NCI-H1417 treated with DMSO at 0.1 percent for 48 hours (cell line): ENCODE measurements at places on chromosomes 12 and 14.

DNA sequence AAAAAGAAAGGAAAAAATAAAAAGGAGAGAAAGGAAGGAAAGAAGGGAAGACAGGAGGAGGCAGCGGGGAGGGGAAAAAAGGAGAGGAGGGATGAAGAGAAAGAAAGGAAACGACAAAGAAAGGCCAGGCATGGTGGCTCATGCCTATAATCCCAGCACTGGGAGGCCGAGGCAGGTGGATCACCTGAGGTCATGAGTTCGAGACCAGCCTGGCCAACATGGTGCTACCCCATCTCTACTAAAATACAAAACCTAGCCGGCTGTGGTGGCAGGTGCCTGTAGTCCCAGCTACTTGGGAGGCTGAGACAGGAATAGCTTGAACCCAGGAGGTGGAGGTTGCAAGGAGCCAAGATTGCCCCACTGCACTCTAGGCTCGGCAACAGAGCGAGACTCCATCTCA lies 18.4 kb downstream of the ATXN2 start:
- no peak for DNase-seq

DNA sequence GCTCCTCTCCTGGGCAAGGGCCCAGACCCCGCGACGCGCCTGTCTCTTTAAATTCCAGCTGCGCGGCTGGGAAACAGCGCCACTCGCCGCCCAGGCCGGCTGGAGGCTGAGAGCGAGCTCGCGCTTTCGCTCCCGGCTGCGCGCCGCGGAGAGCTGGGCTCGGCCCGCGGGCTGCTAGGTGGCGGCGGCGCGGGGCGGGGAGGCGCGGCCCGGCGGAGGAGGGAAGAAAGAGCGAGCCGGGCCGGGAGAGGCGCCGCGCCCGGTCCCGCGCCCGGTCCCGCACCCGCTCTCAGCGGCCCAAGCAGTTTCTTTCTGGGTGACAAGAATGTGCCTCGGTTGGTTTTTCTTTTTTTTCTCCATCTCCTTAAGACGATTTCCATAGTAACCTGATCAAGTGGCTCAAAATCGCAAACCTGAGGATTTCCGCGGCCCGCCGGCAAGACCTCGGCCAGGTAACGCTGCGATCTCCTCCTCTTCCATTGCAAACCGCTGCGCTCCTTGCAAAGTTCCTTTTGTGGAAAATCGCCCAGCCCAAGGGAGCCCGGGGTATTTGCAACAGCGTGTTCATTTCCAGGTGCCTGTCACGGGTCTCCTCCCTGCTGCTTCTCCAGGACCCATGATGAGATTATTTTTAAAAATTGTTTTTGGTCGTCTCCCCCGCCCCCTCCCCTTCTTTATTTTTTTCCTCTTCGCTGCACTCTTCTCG lies 259.5 kb upstream of the E2F7 start:
- peak; percentile 28 for DNase-seq

DNA sequence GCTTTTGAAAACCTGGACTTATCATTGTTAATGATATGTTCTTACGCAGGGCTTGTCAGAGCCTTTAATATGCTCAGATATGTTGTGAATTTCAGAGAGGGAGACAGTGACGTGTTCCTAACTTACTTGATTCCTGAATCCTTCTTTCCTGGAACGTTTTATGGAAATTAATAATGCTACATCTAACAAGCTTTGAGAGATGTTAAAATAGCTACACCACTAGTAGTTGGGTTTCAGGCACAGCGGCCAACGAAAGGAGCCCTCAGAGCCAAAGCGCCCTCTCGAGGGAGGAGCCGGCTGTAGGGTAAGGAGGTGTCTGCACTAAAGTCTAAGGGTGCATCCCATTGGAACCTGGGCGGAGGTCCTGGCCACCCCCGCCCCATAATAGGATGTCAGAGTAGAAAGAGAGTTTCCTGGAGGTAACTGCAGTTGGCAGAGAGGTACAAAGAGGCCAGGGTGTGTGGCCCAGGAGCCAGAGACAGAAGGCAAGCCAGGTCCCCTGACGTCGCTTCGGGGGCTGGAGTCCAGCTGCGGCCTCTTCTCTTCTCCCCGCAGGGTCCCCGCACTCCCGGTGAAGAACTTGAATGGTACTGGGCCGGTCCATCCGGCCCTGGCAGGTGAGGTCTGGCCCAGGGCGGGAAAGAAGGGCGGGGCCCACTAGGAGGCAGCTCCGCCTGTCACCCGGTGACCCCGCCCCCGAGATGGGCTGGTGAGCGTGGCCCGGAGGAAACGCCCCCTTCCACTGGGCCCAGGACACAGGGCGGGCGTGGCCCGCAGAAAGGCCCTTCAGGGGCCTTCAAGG lies 36.3 kb downstream of the DTX1 start:
- no peak for DNase-seq

DNA sequence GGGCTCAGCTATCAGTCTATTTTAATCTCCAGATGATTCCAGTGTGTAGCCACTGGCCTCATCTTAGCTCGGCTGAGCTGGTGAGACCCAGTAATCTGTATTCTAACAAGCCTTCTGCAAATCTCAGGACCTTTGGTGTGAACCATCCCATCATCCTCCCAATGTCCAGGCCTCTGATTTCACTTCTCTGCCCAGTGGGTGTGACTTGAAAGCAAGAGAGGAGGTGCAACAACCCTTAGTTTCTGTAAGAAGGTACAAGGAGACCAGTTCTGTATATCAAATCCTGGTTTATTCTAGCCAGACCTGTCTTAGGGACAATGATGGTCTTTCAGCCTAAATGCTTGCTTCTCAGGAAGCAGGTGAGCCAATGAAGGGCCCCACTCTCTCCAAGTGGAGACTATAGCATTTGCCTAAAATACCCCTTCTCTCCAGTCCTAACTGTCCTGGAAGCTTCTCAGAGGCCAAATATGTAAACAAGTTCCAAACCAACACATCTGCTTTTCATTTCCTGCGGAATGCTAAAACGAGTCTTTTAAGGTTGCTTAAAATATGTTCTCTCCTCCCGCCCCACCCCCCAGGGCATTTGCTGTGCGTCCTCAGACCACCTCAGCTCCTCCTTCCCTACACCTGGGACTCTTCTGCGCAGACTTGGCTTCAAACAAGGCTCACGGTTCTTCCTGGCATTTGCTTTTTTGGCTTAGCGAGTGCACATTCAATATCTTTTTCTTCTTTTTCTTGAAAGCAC lies 78.4 kb upstream of the FUT8 start:
- no peak for DNase-seq

GRCh38 chr14:67564236-67564635 lies 31.1 kb downstream of the PLEKHH1 start:
- no peak for DNase-seq

GRCh38 chr14:89912667-89913211 lies 41.8 kb downstream of the EFCAB11 start:
- peak; percentile 64 for DNase-seq

- peak; percentile 45 for DNase-seq
These were observed at the start of gene ULK1 for GRCh38 chr12:131894313-131894860. TSS of gene ULK1 (plus strand) at chr12:131894622. CDS start at chr12:131895002, 380 bp downstream.

DNA sequence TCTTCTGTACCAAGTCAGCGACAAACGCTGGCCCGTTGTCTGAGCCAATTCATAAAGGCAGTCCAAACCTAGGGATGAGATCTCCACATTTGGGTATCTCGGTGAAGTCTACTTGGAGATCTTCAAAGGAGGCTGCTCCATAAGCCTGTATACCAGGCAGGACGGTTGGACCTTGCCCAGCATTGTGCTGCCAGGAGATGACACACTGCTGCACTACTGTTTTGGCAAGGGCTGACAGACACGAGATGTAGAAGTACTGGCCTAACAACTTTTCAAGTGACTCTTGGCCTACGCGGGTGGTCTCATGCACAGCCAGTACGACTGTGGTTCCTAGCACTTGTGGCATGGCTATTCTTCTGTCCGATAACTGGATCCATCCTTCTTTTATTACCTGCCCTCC lies 135.3 kb downstream of the SLC38A6 start:
- DNase-seq, result no peak

- DNase-seq, result no peak
These were observed 17.9 kb upstream of the KRT86 start for GRCh38 chr12:52256584-52256935.

- no peak for DNase-seq
These were observed 176.9 kb downstream of the MON2 start for GRCh38 chr12:62643486-62643885.

DNA sequence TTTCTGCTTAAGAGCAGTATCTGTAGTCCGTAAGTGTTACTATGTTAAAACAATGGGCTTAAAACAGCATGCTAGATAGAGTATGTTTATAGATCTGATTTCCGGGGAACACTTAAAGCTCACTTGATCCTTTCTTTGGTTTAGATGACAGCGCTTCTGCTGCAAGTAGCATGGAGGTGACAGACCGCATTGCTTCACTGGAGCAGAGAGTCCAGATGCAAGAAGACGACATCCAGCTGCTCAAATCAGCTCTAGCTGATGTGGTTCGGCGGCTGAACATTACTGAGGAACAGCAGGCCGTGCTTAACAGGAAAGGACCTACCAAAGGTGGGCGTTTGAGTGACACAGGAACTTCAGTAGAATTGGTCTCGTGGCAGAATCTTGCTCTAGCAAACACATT lies 57.5 kb downstream of the EML1 start:
- DNase-seq, result no peak

- no peak for DNase-seq
These were observed 81.3 kb downstream of the ERGIC2 start for GRCh38 chr12:29299633-29300032.

DNA sequence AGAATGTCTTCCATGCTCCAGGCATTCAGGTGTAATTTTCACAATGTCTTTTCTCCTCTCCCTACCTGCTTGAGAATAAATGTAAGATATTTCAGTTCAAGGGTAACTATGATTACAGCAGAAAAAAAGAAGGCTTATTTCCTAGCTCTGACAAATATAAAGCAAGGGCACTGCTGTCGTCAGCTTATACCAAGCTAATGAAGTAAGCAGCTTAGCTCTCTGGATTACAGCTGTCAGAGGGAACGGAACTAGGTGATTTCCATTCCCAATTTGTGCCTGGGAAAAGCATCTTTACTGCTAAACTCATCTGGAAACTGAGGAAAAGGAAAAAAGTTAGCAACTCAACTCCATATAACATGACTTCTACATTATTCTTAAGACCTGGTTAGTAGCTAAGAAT lies 56.5 kb downstream of the ZFYVE26 start:
- no peak for DNase-seq

DNA sequence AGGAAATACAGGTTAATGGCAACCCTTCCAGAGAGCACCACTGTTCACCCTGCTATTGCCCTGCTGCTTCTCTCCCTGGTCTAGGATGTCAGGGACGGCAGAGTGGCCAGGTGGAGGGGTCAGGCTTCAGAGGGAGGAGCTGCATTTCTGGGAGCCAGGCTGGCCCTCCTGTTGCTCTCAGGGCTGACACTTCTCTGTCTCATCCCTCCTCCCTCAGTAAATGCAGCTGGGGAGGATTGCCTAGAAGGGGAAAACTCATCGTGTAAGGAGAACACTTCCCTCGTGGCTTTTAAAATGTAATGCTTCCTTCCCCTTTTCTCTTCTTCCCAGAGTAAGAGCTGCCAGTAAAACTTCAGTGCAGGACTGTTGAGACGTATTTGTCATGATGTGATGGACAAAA lies 20.8 kb downstream of the SUSD6 start:
- DNase-seq, result no peak

GRCh38 chr14:78947681-78948080 lies 777.5 kb downstream of the NRXN3 start:
- DNase-seq, result no peak

DNA sequence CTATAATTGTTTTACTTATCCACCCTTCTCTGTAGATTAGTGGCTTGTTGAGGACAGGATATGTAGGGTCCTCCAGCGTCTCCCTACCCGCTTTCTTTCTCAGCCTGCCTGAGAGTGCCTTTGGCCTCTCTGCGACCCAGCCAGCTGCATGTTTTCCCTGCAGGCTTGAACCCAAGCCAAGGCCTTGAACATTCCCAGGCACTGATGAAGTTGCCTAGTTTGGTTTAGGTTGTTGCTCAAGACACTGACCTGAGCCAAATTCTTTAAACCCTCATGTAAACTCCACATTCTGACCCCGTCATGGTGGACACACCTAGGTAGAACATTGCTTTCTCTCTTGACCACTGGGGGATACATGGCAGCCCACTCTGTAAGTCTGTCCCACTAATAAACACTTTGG lies 33.4 kb upstream of the TXNRD1 start:
- DNase-seq, result no peak

- no peak for DNase-seq
These were observed 2.9 kb downstream of the SCNN1A start for GRCh38 chr12:6372403-6373003.

- no peak for DNase-seq
These were observed 2.4 kb downstream of the TIGAR start for GRCh38 chr12:4323396-4323795.

GRCh38 chr12:6946033-6946919 lies 2.5 kb downstream of the C12orf57 start:
- peak; percentile 87 for DNase-seq

GRCh38 chr14:33811721-33812120 lies 139.2 kb downstream of the EGLN3 start:
- DNase-seq, result no peak

GRCh38 chr14:59116984-59117415 lies 71.5 kb upstream of the DAAM1 start:
- no peak for DNase-seq

GRCh38 chr14:92556863-92557543 lies 43.4 kb downstream of the RIN3 start:
- no peak for DNase-seq

DNA sequence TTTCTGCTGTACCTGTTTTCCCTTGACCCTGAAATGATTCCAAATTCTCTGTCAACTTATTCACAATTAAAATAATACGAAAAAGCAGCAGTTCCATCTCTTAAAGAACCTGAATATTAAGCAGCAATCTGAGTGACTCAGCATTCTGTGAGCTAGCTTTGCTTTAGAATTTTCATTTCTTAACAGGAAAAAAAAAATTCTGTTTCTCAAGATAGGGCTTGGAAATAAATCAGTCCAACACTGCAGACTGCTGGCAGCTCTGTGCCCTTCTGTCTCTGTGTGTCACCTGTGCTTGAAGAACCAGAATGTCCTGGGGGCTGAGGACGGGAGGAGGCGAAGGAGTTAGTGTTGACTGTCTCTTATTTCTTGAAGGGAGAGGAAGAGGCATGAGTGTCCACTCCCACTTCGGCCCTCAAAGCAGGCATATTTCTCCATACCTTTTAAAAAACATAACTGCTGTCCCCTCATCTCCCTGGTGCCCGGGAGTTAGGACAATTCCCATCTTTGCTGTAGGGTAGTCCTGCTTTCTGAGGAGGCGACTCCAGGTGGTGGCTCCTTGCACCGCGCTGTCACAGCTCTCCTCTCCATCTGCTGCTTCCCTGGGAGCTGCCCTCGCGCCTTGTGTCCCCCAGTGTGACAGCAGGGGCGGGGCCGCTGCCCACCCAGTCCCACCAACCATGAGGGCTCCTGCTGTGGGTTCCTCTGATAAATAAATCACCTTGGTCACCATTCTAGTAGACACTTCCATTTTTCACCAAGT lies 203.1 kb downstream of the CALM1 start:
- DNase-seq, result no peak
